ENCODE measurements at places on chromosomes 1 and 21.

- no peak for DNase-seq
These were observed at the start of gene FCRL4 for GRCh38 chr1:157597959-157598667. Gene FCRL4, minus strand, starts transcription at chr1:157598085. Its CDS starts 141 bp downstream, at chr1:157597944.

GRCh38 chr21:20459838-20460237 lies 538.4 kb upstream of the NCAM2 start:
- DNase-seq, result no peak

- no peak for DNase-seq
These were observed 16.8 kb downstream of the MRTO4 start for GRCh38 chr1:19268445-19268844.

DNA sequence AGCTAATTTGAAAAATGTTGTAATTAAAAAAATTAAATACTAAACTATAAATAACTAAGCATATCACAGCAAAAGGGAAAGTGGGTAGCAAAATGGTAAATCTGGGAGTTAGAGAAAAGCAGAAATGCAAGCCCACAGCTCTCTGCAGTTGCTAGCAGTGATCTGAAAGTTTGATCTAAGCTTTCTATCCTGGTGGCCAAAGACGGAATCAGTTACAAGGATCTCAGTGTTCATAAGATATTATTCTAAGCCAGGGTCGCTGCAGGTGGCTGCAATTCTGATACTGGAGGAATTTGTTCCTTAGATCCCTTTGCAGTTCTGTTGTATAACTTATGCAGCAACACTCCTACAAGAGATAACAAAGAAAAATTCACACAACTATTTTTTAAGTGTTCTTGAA lies 363.7 kb downstream of the SETD4 start:
- DNase-seq, result no peak

DNA sequence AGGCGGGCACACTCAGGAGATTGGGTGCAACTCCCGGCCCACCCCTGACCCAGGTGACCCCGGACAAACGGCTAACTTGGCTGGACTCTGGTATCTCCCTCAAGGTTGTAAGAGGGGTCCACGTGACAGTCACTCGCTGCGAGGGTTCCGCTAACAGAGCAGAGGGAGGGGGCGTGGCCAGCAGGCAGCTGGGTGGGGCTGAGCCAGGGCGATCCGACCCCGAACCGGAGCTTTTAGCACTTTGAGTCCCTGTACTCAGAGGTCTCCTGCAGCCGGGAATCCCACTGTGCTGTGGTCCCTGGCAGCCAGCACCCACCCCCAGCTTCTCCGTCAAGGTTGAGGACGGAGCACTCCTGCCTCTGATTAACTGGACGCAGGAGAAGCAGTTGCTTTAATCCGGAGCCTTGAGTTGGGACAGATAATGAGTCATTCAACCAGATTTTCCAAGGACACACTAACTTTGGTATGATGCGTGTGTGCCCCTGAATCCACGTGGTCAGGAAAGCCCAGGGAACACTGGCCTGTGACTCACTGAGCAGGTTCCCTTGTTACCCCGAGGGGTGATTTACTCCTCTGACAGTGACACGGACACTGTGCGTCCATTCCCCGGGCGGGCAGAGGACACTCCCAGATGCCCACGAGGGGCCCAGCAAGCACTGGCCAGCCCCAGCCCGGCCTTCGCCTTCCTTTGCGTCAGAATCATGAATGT lies 16.8 kb downstream of the TRPM2 start:
- DNase-seq, result no peak

- DNase-seq, result no peak
These were observed 24.4 kb upstream of the SLAMF6 start for GRCh38 chr1:160547422-160547821.

DNA sequence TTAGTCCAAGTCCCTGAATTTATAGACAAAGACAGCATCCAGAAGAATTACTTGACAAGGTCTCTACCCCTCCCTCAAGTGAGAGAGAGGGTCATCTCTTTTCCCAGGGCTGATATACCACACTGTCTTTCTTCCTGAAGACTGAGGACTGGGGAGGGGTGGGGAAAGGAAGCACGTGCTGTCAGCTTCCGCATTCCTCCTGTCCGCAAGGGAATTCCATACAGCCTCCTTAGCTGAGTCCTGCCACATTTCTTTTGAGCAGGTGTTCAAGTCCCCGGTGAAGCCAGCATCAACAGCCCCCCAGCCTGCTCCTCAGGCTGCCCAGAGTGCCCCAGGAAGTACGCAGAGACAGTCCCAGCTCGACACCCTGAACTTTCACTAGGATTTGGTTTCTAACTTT lies 34.2 kb downstream of the PCAT6 start:
- no peak for DNase-seq

DNA sequence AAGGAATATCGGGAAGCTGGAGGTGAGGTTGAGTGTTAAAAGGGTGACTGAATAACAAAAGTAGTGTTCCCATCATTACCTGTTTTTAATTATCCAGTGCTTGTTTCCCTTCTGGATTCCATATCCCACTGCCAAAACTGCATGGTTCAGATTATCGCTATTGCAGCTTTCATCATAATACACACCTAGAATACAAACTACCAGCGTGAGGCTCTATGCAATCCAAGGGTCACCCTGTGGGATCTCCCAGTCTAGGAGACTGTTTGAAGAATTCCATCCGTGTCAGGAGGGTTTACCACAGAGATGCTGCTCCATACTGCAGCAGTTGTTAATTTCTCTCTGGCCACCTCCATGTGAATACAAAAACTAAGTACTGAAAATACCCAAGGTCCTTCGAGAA lies 9.0 kb downstream of the CTSK start:
- DNase-seq, result no peak

DNA sequence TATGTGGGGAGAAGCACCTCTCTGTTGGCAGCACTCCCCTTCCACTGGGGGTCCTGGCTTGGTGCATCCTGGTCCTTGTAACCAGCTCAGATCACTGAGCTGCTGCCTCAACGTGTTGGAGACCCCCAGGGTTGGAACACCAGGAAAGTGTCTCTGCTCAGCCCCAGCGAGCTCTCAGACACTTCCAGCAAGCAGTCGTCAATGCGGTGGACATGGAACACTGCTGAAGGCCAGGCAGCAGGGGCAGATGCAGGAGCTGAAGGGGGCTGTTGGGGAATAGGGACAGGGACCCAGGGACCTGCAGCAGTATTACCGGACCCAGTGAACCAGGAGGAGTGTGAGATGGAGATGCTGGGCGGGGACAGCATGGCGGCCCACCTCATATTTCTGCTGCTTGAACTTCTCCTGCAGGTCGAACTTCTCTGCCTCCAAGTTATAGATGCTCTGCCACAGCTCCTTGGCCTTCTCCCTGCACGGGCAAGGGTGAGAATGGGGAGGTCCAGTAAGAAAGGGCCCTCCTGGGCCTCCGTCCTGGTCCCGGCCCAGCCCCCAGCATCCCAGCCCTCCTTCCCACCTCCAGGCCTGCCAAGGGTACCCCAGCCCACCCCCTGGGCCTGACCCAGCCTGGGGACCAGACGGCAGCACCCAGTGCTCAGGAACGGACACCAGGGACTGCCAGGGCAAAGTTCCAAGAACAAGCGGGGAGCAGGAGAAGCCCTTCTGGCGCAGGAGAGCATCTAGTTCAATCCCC lies 16.4 kb downstream of the TNNT2 start:
- no peak for DNase-seq

DNA sequence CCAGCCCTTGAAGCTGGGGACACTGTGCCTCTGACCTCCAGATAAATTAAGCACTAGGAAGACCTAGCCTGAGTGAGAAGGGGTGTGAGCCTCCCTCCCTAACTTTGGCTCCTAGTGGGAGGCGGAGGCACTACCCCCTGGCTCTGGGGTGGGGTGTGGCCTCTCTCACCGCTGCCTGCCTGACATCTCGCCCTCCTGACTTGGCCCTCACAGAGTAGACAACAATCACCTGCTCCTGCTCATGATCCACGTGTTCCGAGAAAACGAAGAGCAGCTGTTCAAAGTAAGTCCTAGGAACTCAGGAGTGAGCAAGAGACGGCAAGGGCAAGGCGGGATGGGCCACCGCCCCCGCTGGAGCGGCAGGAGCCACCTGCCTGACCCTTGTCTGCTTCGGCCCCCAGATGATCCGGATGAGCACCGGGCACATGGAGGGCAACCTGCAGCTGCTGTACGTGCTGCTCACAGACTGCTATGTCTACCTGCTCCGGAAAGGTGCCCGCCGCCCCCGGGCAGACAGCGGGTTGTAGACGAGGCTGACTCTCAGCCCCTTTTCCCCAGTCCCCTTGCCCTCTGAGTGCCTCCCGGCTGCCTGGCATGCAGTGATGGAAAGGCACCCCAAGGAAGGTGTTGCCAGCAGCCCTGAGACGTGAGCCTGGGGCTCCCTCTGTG lies 8.1 kb upstream of the SLC25A34 start:
- DNase-seq, result no peak

GRCh38 chr21:44018127-44018526 lies 6.0 kb downstream of the TRAPPC10 start:
- DNase-seq, result no peak

GRCh38 chr1:204920967-204921366 lies 50.3 kb downstream of the NFASC start:
- DNase-seq, result no peak

- no peak for DNase-seq
These were observed 18.6 kb downstream of the HSD11B1 start for GRCh38 chr1:209723265-209723664.

GRCh38 chr1:207071426-207071825 lies 17.2 kb upstream of the C4BPB start:
- DNase-seq, result peak; percentile 12

DNA sequence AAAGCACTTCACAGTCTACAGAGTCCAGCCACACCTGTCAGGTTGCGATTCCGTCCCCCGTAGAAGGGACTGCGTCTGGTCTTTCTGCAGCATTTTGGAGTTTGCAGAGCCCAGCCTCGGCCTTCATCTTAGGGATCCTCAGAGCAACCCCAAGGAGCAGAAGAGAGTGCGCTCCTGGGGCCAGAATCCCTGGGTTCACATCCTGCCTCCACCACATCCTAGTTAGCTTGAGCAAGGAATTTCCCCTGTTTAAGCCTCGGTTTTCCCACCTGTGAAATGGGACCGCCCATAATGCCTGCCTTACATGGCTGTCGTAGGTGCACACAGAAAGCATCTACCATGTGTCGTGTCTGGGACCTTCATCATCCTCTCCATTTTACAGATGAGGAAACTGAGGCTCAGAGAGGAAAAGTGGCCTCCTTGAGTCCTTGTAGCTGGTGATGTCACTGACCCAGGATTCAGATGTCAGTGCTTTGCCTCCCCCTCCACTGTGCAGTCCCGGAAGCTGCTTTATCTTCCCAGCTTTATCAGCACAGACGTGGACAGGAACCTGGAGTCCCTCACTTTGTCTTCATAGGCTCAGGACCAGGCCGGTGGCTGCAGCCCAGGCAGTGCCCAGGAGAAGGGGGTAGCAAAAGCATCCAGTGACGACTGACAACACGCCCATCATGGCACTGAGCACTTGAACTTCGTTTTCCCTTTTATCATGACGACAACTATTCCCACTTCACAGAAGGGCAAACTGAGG lies 438.5 kb downstream of the MATN1 start:
- no peak for DNase-seq

DNA sequence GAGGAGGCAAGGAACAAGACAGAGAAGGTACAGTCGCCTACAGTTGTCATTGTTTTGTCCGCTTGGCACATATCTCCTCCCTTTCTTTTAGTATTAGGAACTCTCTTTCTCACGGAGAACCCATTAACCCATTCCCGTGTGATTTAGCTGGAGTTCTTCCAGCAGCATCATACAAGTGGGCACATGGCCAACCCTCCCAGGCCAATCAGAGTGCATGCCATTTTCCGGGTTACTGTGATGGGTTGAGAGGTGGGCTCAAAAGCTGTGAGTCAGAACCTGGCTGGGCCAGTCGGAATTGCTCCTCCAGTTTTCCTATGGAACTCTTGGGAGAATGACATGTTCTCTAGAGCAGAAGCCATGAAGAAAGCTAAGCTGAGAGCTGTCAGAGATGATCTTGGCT lies 83.1 kb upstream of the SOD1 start:
- no peak for DNase-seq

GRCh38 chr21:45499970-45500577 lies 42.2 kb downstream of the SLC19A1 start:
- DNase-seq, result no peak

GRCh38 chr1:7014640-7014930 lies 229.3 kb downstream of the CAMTA1 start:
- no peak for DNase-seq
